ENCODE measurements at places on chromosomes 6 and 20. TPM values are rescaled to one million over a fixed set of nuclear protein-coding genes. Genes with fewer than 3 reads are reported as not detected.

The IL20RA gene
- total RNA-seq, result 64.4 TPM

The TRMT6 gene
- 7.7 TPM for total RNA-seq

The KIF25 gene
- total RNA-seq, result 0.76 TPM

The DEFB124 gene
- not detected for total RNA-seq

The C20orf204 gene
- 1.3 TPM for total RNA-seq

The MCM3 gene
- total RNA-seq, result 27.6 TPM

The APOM gene
- total RNA-seq, result 8.3 TPM

The BRPF3 gene
- total RNA-seq, result 19.3 TPM

The HLA-DPA1 gene
- 101 TPM for total RNA-seq

The LSM2 gene
- 39.5 TPM for total RNA-seq

The SOBP gene
- total RNA-seq, result 0.45 TPM

The SNPH gene
- 0.89 TPM for total RNA-seq

The GLP1R gene
- 0.95 TPM for total RNA-seq

The TSBP1 gene
- total RNA-seq, result not detected
